ENCODE measurements at places on chromosomes 7 and 10. TPM values are rescaled to one million over a fixed set of nuclear protein-coding genes. Genes with fewer than 3 reads are reported as not detected.

ARHGEF35 gene
- 3.6 TPM for total RNA-seq

CDK14 gene
- total RNA-seq, result 0.18 TPM

CCDC136 gene
- total RNA-seq, result 11.3 TPM

GOT1 gene
- total RNA-seq, result 23.3 TPM

MKI67 gene
- 272 TPM for total RNA-seq

STYXL1 gene
- 30.2 TPM for total RNA-seq

SUGCT gene
- not detected for total RNA-seq

CYP26C1 gene
- total RNA-seq, result not detected

SPDYE5 gene
- total RNA-seq, result not detected
